ENCODE measurements at places on chromosomes 6 and 20. TPM values are rescaled to one million over a fixed set of nuclear protein-coding genes. Genes with fewer than 3 reads are reported as not detected.
A peak's percentile ranks its signal among the peaks of the same experiment; 100 is the strongest.

- H3K4me1 ChIP-seq, result no peaks in the 10 kb centered on the region
- H3K4me3 ChIP-seq, result no peak overlapping the region
- no peak overlapping the region for H3K27ac ChIP-seq
Measured at GRCh38 chr20:36408219-36408618, 102.1 kb downstream of the DLGAP4 start.

GRCh38 chr20:45128099-45128498 lies 3.8 kb upstream of the WFDC12 start:
- H3K36me3 ChIP-seq, result no peaks in the 10 kb centered on the region
- no peak overlapping the region for H3K4me3 ChIP-seq
- no peak overlapping the region for H3K27ac ChIP-seq
- peak; percentile 45 for DNase-seq

ZBTB46 gene
- 11.3 TPM for total RNA-seq

RIN2 gene
- 52.3 TPM for total RNA-seq

PRSS35 gene
- total RNA-seq, result not detected

GRCh38 chr6:136324686-136325380 lies 35.2 kb upstream of the BCLAF1 start:
- no peak overlapping the region for H3K4me3 ChIP-seq
- no peaks in the 10 kb centered on the region for H3K36me3 ChIP-seq
- H3K4me1 ChIP-seq, result peaks cover 7% of the 10 kb centered on the region
